ENCODE measurements at places on chromosomes 7 and 10. TPM values are rescaled to one million over a fixed set of nuclear protein-coding genes. Genes with fewer than 3 reads are reported as not detected.

Gene H2BK1
- not detected for total RNA-seq

Gene SEMA3D
- 3.2 TPM for total RNA-seq

Gene SLC16A12
- total RNA-seq: not detected

Gene POR
- total RNA-seq: 69.5 TPM

Gene CPXM2
- 7.0 TPM for total RNA-seq

Gene ADCY1
- total RNA-seq: 0.07 TPM

Gene SFTPD
- total RNA-seq: not detected

Gene COMTD1
- total RNA-seq: 18.9 TPM

Gene NKX1-2
- total RNA-seq: not detected

Gene MKI67
- 44.1 TPM for total RNA-seq

Gene ITGA8
- total RNA-seq: 0.53 TPM

Gene ATP6V0A4
- total RNA-seq: 0.13 TPM

Gene IMPDH1
- total RNA-seq: 110 TPM

Gene NODAL
- total RNA-seq: not detected

Gene OPN1SW
- not detected for total RNA-seq

Gene VENTX
- total RNA-seq: not detected

Gene KLF14
- total RNA-seq: not detected

Gene SSMEM1
- total RNA-seq: not detected

Gene ASB4
- total RNA-seq: not detected

Gene LGI1
- not detected for total RNA-seq

Gene EN2
- not detected for total RNA-seq

Gene ODAD2
- 1.7 TPM for total RNA-seq

Gene CTAGE4
- total RNA-seq: not detected

Gene C10orf67
- total RNA-seq: not detected

Gene AGR2
- total RNA-seq: not detected

Gene PLAU
- 148 TPM for total RNA-seq

Gene C10orf90
- total RNA-seq: not detected

Gene SLC26A5
- total RNA-seq: not detected

Gene ACBD5
- total RNA-seq: 15.2 TPM

Gene ABCC2
- total RNA-seq: 0.07 TPM

Gene OR9A2
- total RNA-seq: not detected

Gene CCDC3
- 2.4 TPM for total RNA-seq

Gene AKR1D1
- not detected for total RNA-seq

Gene CABCOCO1
- total RNA-seq: 0.53 TPM

Gene ANKRD1
- 785 TPM for total RNA-seq

Gene MEOX2
- total RNA-seq: 34.8 TPM

Gene COL28A1
- total RNA-seq: not detected
